ENCODE measurements at places on chromosomes 1 and 21.
A peak's percentile ranks its signal among the peaks of the same experiment; 100 is the strongest.

DNA sequence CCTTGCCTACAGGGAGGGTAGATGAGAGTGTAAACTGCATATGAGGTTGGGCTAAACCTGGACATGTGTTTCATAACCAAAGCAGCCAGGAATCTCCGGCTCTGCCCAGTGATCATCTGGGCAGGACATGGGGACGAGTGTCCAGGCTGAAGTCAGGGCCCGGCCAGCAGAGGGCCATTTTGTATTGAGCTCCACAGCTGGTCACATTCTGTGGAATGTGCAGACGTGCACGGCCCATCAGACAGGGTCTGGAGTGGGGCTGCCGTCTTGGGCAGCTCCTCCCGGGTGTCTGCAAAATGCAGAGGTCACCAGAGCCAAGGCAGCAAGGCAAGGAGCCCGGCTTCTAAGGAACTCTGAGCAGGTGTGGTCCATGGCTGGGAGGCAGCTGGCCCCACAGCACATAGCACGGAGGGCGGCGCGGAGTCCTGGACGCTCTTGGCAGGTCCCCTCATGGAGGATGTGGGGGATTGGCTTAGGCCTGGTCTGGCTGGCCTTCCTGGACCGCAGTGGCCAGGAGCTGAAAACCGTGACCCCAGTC, 6.2 kb downstream of the LRRC3 start:
- no peak for DNase-seq

DNA sequence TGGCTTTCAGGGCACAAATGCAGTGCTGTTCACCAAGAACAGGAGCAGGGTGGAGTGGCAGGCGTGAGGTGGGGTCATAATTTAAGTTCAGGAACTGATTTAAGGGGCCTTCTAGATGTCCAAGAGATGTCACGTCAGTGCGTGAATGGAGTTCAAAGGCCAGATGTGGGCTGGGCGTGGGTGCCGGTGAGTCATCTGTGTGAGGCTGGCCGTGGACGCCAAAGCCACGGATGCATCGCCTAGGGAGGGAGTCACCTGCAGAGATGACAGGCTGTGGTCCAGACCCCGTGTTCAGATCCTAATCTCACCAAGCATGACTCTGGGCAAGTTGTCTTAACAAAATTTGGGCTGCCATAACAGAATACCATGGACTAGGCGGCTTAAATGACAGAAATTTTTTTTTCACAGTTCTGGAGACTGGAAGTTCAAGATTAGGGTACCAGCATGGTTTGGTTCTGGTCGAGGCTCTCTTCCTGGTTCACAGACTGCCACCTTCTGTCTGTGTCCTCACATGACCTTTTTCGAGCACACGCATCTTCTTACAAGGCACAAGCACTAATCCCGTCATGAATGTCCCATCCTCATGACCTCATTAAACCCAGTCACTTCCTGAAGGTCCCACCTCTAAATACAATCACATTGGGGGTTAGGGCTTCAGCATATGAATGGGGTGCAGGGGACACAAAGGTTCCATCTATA, 109.6 kb downstream of the PRDM2 start:
- no peak for DNase-seq

- DNase-seq: no peak
These were observed 11.0 kb upstream of the NPPB start for GRCh38 chr1:11869650-11870207.

- no peak for DNase-seq
These were observed 10.4 kb downstream of the CBR3 start for GRCh38 chr21:36145259-36145658.

DNA sequence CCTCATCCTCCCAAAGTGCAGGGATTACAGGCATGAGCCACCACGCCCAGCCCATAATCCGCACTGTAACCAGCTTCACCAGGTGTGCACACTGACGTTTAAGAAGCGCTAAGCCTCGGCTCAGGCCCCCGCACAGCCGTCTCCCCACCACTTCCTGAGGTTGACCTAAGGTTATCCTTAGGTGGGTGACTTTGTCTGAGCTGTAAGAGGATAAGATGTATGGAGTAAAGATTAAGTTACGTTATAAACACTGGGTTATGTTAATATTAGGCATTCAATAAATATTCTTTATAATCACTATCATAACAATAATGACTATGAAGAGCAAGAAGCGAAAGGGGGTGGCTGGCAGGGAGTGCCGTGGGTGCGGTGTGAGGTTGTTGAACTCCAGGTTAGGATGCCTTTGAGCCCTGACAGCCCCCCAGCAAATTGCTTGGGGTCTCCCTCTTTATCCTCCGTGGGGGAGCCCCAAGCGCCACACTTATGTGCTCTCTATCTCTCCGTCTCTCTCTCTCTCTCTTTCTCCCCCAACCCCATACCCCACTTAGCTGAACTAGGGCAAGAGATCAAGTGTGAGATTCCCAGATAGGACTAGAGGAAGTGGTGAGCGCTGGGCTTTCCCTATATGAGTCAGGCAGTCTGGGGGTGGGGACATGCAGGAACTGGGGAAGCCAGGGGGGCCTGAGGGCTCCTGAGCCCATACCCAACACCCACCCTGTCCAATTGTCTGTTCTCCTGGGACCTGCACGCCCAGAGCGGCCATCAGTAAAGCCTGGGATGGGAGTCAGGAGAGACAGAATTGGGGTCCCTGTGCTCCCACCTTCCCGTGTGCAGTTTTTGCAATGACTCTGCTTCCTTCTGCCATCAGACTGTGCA, 7.6 kb downstream of the EFHD2 start:
- DNase-seq: peak; percentile 36

DNA sequence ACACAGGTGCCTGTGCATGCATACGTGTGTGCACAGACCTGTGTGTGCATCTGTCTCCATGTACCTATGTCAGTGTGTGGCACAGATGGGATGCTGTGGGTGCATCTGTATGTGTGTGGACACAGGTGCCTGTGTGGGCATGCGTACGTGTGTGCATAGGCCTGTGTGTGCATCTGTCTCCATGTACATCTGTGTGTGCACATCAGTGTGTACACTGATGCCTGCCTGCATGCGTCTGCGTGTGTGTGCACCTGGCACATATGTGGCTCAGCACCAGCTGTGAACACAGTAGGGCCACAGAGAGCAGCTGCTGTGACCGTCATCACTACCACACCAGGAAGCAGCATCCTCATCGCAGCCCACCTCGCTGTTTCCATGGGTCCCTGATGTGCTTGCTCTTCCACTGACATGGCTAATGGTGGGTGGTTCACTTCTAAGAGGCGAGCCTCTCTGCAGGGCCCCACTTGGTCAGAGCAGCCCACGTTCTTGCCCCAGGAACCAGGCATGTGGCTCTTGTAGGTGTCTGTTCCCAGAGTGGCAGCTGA, 9.6 kb upstream of the SPATC1L start:
- DNase-seq: no peak

- DNase-seq: no peak
These were observed 120.7 kb downstream of the NFIA start for GRCh38 chr1:61202854-61203598.

GRCh38 chr1:30407865-30408580, 315.4 kb downstream of the MATN1 start:
- no peak for DNase-seq

DNA sequence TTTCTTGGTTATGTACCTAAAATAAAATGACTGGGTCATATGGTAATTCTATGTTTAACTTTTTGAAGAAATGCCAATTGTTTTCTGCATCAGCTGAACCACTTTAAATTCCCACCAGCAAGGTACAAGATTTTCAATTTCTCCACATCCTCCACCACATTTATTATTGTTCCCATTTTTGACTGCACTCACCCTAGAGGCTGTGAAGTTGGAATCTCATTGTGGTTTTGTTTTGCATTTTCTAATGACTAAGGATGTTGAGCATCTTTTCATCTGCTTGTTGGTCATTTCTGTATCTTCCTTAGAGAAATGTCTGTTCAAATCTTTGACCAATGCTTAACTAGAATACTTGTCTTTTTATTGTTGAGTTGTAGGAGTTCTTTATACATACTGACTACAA, 72.5 kb downstream of the ASTN1 start:
- DNase-seq: no peak

DNA sequence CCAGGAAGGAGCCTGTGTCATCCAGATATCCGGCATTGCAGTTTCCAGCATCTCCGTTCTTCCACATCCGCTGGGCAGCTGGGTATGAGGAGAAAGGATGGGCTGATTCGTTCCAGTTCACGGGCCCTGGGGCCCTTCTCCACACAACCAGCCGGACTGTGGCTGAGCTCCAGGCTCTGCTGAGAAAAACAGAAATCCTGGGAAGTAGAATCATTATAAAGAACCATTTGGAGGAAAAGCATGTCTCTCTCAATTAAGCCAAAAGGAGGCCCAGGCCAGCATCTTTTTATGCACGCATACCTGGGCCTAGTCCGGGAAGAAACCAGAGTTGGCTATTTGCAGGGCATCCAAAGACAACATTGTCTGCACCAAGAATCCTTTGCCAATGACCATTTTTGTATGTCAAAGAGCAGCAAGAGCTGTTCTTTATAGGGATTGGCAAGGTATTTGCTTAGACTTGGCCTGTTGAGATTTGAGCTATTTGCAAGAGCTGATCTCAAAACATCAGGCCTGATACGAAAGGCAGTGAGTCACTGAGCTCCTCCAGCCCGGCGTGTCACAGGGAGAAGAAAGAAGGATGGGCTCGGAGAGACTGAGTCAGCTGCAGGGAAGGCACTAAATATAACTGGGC, 84.9 kb upstream of the ARHGEF16 start:
- DNase-seq: no peak

DNA sequence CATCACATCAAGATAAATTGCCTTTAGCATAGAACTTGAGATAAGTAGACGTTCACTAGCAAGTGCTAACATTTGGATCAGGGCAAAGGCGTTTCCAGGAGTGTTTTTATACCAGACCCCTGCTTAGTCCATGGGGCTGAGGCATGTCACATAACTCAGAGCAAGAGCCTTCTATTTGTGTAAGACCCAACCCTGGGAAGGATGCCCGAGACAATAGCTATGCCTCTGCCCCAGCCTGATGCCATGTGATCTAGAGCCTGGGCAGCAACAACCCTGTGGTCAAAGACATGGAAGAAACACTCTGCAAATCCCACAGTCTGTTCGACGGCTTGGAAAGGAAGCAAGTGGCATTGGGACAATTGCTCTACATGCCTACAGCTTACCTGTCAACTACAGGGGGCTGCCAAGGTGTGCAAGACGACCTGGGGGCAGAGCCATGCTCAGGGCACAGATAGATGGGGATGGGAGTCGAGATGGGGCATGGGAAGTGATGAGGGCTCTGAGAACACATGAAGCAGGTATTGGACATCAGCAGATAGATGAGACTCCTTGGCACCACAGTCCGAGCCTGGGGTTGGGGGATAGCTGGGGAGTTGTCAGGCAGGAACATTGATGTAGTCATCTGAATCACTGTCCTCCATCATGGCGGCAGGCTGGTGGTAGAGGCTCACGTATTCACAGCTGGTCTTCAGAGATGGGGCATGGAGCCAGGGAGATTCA, 7.3 kb downstream of the IL24 start:
- no peak for DNase-seq

DNA sequence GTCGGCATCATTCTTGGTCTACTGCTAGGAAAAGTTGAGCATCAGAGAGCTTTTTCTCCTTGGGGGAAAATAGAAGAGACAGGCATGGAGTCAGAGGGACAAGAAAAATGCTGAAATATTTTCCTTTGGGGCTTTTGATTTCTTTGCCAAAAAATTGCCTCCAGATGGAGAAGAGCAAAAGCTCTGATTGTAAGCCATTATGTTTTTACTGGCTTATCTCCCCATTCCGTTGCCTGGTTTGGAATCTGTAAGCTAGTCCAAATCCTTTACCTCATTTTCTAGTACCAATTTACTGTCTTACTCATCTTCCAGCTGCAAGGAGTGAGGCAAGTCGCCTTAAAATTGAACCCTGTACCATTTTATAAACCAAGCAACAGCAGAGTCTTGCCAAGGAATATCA, 23.3 kb upstream of the NBL1 start:
- DNase-seq: no peak

DNA sequence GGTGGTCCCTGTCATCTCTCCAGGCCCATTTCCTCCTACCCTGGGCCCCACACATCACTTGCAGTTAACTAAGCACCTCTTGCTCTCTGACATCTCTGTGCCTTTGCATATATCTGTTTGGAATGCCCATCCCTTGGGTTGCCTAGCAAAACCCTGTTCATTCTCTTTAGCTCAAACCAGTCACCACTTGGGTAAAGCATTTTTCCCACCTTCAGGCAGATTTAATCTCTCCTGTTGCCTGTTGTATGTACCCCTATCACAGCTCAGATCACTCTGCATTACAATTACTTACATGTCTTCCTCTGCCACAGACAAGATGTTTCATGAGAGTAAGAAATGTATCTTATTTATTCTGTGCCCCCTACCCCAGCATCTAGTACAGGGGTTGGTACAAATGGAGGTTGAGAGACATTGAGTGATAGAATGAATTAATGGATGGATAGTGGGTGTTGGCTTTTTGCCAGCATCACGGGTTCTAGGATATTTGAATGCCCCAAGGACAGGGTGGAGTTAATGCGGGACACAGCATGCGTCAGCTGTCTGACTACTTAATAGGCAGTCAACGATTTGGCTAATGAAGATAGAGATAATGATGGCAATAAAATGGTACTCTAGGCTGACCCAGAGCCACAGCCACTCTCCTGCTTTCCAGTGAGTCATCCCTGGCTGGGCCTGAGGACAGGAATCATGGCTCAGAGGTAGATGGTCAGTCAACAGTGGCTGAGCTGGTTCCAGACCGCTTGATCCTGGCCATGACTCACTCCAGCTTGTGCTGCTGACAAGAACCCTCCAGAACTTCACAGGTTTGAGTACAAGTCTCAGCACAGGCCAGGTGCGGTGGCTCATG, 6.5 kb downstream of the NR0B2 start:
- no peak for DNase-seq

GRCh38 chr1:6246497-6247467, 2.8 kb downstream of the HES3 start:
- peak; percentile 71 for DNase-seq

GRCh38 chr1:159141584-159142390, 29.6 kb upstream of the CADM3 start:
- DNase-seq: no peak

GRCh38 chr21:31371715-31372470, 27.8 kb upstream of the TIAM1 start:
- no peak for DNase-seq

- DNase-seq: no peak
These were observed 2.4 kb downstream of the PGD start for GRCh38 chr1:10401281-10401680.

DNA sequence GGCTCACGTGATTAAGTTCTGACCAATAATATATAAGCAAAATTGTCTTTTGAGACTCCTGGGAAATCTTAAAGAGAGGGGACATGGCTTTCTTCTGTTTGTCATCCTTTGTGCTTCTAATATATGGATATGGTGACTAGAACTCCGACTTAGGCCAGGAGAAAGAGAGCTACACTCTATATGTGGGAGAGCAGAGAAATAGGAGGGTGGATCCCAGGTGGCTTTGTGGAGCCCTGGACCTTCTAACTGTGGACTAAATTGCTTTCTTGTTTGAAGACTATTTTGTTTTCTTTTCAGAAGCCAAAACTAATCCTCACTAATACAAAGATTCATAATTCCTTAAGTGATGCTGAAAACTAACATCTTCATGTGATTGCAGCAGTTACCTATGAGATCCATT, 75.0 kb downstream of the CENPF start:
- no peak for DNase-seq

Data from stimulated activated CD4-positive, alpha-beta T cell treated with anti-CD3 and anti-CD28 coated beads, Interleukin-15, amount 100 ng/mL, for 1 hour (primary cell).